ENCODE measurements at places on chromosomes 2 and 18.

DNA sequence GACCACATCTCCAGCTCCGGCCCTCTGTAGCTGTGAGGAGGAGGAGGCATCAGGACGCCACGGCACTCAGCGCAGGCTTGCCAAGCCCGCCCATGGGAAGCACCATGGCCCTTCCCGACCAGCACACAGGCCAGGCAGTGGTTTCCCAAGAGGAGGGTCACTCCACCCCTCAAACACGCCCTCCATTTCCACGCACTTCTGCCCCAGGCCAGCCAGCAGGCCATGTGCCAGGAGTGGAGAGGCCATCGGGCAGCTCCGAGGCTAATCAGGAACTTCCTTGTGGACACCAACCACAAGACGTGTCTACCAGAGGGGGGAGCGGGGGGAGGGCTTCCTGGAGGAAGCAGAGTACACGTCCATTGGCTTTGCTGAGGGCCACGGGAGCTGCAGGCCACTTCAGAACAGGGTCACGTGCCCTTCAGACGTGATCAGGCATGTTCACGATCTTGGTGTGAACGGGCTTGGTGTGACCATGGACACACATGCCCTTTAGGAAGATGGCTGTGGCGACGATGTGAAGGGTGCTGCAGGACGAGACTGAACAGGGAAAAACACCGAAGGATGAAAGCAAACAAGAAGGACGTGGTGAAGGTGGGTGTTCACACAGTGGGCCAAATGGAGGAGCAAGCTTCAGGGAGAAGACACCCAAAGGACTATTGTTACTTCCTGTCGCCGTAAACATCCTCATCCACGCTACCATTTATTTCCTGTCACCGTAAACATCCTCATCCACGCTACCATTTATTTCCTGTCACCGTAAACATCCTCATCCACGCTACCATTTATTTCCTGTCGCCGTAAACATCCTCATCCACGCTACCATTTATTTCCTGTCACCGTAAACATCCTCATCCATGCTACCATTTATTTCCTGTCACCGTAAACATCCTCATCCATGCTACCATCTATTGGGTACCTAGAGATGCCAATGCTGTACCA lies 6.5 kb upstream of the MTERF4 start:
- no peak for DNase-seq

- DNase-seq: no peak
Measured at GRCh38 chr2:139237023-139237422, 456.8 kb upstream of the NXPH2 start.

DNA sequence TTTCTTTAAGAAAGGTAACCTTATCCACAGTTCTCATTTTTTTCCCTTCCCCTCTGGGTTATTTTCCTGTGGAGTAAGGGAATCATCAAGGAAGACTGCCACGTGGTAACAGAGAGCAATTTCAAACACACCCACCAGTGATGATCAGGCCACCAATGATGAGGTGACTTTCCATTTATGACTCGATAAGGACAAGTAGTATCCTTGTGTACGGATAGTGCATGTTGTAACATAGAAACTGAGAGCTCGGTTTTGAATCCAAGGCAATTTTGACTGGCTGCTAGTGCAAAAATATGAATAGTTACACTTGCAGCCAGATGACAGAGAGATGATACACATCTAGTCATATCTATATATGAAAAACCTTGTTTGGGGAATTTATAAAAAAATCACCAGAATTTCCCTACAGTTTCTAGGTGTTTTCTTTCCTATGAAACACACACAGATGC lies 143.6 kb upstream of the TCF4 start:
- peak; percentile 89 for DNase-seq

DNA sequence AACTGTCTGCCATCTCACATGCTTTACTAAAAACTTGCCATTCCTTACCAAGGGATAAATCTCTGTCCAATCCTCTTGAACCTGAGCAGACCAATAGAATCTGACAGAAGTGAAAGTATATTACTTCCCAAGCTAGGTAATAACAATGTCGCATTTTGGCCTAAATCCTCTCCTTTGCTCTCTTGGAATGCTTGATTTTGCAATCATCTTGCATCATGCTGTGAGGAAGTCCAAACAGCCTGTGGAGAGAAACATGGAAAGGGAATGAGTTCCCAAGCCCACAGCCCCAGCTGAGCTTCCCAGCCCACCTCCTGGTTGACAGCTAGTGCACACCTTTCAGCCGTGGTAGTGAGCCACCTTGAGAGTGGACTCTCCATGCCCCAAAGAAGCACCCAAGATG lies 540.6 kb downstream of the STK39 start:
- DNase-seq: no peak

- DNase-seq: no peak
Measured at GRCh38 chr2:163884416-163884815, 148.6 kb upstream of the FIGN start.

- no peak for DNase-seq
Measured at GRCh38 chr2:106020821-106021661, 173.1 kb downstream of the UXS1 start.

DNA sequence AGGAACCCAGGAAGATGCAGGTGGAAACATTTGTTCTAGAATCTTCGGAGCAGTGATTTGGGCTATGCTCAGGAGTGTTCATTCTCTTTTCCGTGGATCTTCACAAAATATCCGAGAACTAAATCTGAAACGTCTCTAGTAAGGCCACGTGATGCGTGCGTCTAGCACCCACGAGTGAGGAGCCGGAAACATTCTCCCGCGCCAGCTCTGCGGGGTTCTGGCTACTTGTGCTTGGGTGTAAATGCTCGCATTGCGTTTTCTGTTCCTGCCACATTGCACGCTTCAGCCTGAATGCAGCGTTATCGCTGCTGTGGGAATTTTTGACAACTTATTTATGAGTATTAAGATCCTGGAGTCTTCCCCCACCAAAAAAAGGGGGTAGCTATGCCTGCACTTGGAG lies 71.4 kb downstream of the KLHL29 start:
- no peak for DNase-seq

DNA sequence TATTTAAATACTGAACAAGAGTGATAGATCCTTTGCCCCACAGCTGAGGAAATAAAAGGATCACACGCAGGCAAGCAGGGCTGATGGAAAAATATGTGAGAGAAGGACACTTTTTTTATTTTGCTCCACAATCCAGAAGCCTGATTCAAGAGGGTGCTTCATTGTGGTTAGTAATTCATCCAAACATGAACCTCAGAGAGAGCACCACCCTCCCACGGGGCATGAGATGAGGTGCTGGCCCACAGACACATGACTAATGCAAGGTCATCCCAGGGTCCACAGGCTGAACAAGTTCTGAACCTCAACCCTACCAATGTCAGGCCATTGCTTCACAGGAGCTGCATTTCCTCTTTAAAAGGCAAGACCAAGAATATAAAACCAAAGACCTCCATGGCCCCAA lies 239.6 kb downstream of the MREG start:
- DNase-seq: peak; percentile 99

- DNase-seq: peak; percentile 85
Measured at GRCh38 chr2:237143676-237144440, 58.2 kb downstream of the COPS8 start.

DNA sequence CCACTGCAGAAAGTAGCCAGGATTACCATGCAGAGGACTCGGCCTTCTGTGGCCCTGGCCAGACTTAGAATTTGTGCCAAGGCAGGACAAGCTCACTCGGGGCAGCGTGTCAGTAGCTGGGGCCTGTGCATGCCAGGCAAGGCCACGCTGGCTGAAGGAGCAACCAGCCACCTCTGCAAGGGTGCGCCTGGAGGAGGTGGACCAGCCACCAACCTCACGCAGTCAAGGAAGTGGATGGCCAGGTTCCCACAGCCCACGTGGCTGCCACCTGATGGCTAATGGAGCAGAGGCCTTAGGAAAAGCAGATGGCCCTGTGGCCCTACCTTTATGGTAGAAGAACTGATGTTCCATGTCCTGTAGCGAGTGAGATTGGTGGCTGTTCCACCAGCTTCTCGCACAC lies 107.9 kb downstream of the CCDC74A start:
- no peak for DNase-seq

GRCh38 chr2:237223201-237223861 lies 137.6 kb downstream of the COPS8 start:
- peak; percentile 100 for DNase-seq

DNA sequence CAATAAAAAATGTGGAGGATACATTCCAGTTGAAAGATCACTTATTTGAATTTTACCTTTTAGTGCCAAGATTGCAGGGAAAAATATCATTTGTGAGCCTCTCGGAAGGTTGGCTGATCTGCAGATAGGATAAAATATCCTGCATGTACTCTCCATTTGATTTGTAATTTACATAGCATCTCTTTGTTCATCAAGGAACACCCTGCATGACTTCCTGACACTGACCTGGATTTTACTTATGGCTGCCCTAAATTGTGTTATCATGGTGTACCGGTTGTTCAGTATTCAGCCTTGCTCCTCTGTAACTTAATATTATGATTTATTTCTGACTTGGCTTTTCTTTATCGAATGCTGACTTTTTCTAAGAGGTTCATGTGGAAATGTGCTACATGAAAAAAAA lies 226.4 kb downstream of the PIK3C3 start:
- DNase-seq: no peak

GRCh38 chr2:156157670-156158069 lies 174.9 kb downstream of the NR4A2 start:
- no peak for DNase-seq

DNA sequence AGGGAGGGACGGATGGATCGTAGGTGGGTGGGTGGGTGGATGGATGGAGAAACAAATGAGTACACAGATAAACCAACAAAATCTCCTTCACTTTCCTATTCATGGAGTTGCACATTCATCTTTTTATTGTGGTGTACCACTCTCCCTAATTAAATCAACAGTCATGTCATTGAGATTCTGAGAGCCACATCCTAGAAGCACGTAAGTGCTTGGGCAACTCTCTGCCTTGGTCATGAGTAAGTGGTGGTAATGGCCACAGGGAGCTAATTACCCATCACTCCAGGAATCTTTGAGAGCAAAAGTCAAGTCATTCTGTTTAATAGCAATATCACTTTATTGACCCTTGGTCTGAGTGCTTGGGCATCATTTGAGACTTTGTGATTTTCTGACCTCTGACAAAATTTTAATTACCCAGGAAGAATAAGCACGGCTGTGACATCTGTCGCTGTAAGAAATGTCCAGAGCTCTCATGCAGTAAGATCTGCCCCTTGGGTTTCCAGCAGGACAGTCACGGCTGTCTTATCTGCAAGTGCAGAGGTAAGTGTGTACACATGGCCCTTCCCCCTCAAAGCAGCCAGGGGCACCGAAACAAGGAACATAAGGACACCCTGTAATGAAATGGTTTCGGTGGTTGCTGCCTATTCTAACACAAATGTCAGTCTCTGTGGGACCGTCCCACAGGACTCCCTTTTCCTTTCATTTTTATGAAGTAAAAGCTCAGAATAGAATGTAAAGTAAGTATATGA lies 85.9 kb downstream of the FEZ2 start:
- DNase-seq: no peak

GRCh38 chr2:208568203-208568602 lies 161.6 kb downstream of the PTH2R start:
- DNase-seq: no peak

GRCh38 chr2:174446531-174446930 lies 40.3 kb downstream of the GPR155 start:
- no peak for DNase-seq

GRCh38 chr2:159232456-159233170 lies 53.9 kb downstream of the WDSUB1 start:
- DNase-seq: peak; percentile 17

DNA sequence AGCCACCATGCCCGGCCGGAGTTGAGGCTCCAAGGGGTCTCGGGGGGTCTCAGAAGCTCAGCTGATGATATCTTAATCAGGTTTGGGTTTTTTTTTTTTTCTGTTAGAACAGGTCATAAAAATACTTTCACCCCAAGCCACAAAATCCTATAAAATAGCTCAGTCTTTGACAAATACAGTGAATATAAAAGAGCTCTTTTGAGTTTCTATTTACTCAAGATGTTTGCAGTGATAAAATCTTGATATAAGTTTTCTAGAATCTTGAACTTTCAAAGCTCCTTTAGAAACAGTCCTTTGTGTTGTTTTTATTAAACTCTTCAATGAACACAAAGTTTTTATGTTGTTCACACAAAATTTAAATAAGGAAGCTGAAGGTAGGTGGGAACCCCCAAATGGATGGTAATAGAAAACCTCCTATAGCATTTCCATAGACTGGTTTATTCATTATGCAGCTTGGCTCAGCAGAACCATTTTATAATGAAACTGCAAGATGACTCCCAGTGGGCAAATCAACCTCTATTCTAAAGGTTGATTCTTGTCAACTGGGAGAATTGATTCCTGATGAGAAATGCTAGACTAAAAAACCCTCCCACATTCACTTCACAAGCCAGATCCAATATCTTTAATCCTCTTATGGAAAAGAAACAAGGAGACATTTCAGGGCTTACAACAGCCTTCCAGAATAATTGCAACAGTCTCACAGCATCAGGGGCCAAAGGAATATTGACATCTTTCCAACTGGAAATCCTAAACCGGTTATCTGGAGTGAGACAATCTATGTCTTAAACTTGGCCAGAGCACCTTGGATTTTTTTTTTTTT lies 13.6 kb upstream of the NARS1 start:
- peak; percentile 80 for DNase-seq

- DNase-seq: no peak
Measured at GRCh38 chr2:73043929-73044832, 27.3 kb downstream of the SFXN5 start.
